A172 (cell line): ENCODE measurements at places on chromosomes 2 and 18.

- DNase-seq = no peak
These were observed 259.9 kb upstream of the THSD7B start for GRCh38 chr2:136505462-136505861.

DNA sequence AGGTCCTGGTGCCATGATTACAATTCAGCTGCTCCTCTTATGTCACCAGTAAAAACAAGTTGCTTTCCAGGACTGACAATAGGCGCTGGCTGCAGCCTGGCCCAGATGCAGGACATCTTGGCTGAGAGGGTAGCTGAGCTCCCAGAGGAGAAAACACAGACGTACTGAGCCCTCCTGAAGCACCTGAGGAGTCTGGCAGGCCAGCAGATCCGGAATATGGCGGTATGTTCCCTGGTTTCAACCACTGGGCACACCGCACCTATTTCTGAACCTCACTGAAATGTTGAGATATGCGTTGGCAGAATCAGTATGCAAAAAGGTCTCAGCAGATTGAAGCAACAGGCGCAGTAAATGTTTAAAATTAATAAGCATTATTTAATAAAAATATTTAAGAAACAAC lies 73.1 kb upstream of the BZW1 start:
- no peak for DNase-seq

DNA sequence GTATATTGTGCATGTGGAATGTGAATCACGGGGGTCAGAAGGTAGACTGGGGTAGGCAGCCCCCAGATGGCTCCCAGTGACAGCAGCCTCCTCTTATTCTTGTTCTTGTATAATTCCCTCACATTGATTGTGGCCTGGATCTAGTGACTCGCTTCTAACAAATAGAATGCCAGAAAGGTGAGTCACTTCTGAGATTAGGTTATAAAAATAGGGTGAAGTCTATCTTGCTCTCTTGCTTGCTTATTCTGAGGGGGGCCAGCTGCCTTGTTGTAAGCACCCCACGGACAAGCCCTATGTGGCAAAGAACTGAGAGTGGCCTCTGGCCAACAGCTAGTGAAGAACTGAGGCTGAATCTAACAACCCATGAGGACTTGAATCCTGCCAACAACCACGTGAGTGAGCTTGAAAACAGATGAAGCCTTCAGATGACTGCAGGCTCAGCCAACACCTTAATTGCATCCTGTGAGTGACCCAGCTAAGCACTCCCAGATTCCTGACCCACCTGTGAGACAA lies 15.6 kb upstream of the RMND5A start:
- peak; percentile 94 for DNase-seq

GRCh38 chr18:32759611-32760167 lies 13.1 kb downstream of the KLHL14 start:
- DNase-seq = no peak

GRCh38 chr2:18136881-18137475 lies 258.5 kb downstream of the KCNS3 start:
- DNase-seq = no peak

DNA sequence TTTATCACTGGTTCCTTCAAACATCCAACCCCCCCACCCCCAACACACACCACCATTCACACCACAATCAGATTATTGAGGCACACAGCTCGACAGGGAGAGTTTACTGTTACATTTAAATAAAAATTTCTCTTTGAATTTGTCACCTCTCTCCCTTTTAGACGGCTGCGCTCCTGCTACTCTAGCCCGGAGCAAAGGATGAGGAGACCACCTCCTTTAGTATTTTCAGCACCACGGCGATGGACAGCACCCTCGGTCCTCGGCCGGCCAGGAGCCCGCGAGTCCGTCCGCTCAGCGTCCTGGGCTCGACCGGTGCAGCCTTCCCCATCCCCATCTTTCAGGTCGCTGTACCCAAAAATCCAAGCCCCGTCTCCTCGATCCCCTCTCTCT lies 892 bp downstream of the CELF4 start:
- no peak for DNase-seq

- no peak for DNase-seq
These were observed 9.8 kb downstream of the EN1 start for GRCh38 chr2:118837621-118838020.

GRCh38 chr2:197711578-197711977 lies 6.4 kb downstream of the MARS2 start:
- DNase-seq = no peak

DNA sequence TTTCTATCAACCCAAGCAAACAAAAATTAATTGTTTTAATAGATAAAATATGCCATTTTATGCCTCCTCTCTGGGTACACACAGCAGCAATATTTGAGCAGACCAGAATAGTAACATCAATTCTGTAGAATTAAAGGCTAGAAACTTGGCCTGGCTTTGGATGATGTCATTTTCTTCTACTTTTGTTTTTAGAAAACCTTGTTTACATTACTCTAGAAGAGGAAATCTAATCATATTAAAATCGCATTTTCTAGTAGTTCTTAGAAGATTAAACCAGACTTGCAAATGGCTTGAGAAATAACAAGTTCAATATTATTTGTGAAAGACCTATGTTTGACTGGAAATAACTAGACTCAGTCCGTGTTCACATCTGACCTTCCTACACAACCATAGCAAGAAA lies 102.3 kb upstream of the RFX8 start:
- DNase-seq = no peak

GRCh38 chr2:231037731-231038482 lies 584 bp downstream of the C2orf72 start:
- DNase-seq = no peak

- no peak for DNase-seq
These were observed 60.4 kb upstream of the SOS1 start for GRCh38 chr2:39181297-39181696.

GRCh38 chr2:217868911-217869334 lies 133.9 kb downstream of the TNS1 start:
- peak; percentile 56 for DNase-seq

- no peak for DNase-seq
These were observed 5.5 kb downstream of the KCNG3 start for GRCh38 chr2:42488297-42488696.

DNA sequence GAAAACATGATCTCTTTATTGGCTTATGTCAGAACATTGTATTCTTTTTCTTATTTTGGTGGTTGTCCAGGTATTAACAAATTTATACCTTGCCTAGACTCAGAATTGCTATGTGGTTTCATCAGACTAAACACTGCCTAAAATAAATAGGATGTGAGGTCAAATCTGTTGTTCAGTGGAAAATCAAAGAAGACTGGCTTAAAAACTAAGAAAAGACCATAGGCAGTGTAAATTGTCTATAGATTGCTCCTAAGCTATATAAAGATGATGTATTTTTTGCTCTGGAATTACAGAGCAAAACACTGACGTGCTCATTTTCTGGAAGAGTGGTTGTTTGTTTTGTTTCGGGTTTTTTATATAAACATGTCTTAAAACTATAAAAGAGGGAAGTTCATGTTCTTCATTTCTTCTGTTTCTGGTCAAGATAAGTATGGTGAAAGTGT lies 266.0 kb downstream of the ALPK2 start:
- DNase-seq = no peak

- no peak for DNase-seq
These were observed 82.0 kb upstream of the MEX3C start for GRCh38 chr18:51279367-51279984.
